Esophagus muscularis mucosa (tissue), 4 donors: ENCODE measurements at places on chromosomes 3 and 15. TPM values are rescaled to one million over a fixed set of nuclear protein-coding genes. Genes with fewer than 3 reads are reported as not detected.

- H3K4me1 ChIP-seq: no peaks in the 10 kb centered on the region
- H3K36me3 ChIP-seq: peaks cover 56% of the 10 kb centered on the region
- H3K4me3 ChIP-seq: no peak overlapping the region
- no peak overlapping the region for H3K27ac ChIP-seq
- DNase-seq: no peak
Observed at GRCh38 chr3:156705761-156706616, 31.6 kb downstream of the TIPARP start.

Gene CHCHD6
- total RNA-seq: 12.5 TPM

DNA sequence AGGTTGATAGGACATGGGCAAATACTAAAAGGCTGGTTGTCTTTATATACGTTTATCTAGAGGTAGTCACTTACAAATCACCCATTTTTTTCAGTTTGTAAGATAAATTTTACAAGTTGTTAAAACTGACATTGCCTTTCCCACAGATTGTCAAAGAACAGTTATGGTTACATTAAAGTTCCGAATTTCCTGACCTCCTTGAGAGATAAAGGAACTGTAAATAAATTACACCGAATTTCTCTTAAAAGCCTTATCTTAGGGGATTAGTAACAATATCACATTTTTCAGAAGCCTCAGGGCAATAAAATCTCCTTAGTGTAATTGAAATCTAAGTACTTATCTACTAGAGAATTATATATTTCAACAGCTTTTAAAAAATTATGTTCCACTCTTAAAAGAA lies 49.5 kb downstream of the ZPLD1 start:
- no peaks in the 10 kb centered on the region for H3K4me1 ChIP-seq
- H3K4me3 ChIP-seq: no peak overlapping the region
- no peaks in the 10 kb centered on the region for H3K36me3 ChIP-seq

Gene FAM174B
- total RNA-seq: 10.4 TPM

Gene CORO2B
- total RNA-seq: 5.8 TPM

DNA sequence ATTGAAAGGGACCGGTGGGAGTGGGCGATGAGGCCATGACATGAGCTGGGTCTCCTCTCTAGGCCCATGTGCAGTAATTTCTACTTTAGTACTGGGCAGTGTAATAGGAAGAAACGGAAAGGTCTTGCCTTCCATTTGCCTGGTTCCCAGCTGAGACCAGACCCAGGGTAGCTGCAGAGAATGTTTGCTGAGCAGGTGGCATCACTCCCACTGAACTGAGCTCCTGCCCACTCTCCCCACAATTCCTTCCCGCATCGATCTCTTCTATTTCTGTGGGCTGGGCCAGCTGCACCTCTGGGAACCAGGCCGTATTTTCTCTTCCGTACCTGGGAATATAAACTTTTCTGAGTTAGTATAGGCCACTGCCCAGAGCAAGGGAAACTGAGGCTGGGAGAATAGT lies 15.8 kb downstream of the ESYT3 start:
- no peaks in the 10 kb centered on the region for H3K27me3 ChIP-seq
- H3K36me3 ChIP-seq: no peaks in the 10 kb centered on the region
- no peak overlapping the region for H3K27ac ChIP-seq
- H3K4me3 ChIP-seq: no peak overlapping the region

GRCh38 chr15:91945385-91945784 lies 91.9 kb downstream of the SLCO3A1 start:
- H3K36me3 ChIP-seq: no peaks in the 10 kb centered on the region
- no peaks in the 10 kb centered on the region for H3K27me3 ChIP-seq
- H3K4me3 ChIP-seq: no peak overlapping the region
- peaks cover 60% of the 10 kb centered on the region for H3K4me1 ChIP-seq

- no peak overlapping the region for H3K4me3 ChIP-seq
- H3K27me3 ChIP-seq: no peaks in the 10 kb centered on the region
- H3K36me3 ChIP-seq: peaks cover 11% of the 10 kb centered on the region
- H3K27ac ChIP-seq: no peak overlapping the region
Observed at GRCh38 chr3:169085827-169086226, 577.7 kb downstream of the MECOM start.

DNA sequence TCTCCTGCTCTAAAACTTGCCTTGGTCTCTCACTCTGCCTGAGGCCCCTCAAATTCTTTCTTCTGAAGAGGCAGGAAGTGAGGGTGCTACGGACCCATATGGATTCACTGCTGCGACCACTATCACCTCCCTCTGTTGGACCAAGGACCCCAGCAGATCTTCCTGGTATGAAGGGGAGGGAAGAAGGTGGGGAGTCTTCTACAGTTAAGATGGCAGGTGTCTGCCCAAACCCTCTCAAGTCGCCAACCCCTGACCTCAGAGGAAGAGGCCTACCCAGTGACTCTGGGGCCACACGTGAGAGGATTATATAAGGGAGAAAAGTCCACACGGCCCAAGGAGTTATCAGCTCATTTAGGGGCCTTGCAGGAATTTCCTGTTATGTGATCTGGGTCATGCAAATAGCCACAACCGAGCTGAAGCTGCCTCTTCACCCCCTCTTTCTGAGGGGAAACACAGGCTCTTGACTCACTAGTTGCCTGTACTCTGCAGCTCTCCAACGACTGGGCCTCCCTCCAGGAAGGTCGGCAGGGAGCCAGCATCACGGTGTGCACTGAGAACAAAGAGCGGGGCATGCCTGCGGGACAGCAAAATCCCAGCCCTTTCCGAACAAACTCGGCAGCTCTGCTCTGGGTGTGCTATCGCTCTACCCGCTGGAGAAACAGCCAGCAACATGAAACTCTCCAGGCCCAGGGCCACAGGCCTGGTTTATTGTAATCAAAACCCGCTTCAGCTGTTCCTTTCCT lies 116.0 kb downstream of the XXYLT1 start:
- H3K27me3 ChIP-seq: no peaks in the 10 kb centered on the region
- H3K36me3 ChIP-seq: no peaks in the 10 kb centered on the region
- H3K27ac ChIP-seq: peak overlapping the region; percentile 86
- H3K4me1 ChIP-seq: peaks cover 62% of the 10 kb centered on the region

- H3K4me1 ChIP-seq: peaks cover 41% of the 10 kb centered on the region
- H3K36me3 ChIP-seq: no peaks in the 10 kb centered on the region
- no peak overlapping the region for H3K4me3 ChIP-seq
- H3K27me3 ChIP-seq: no peaks in the 10 kb centered on the region
- H3K27ac ChIP-seq: no peak overlapping the region
- DNase-seq: no peak
Observed at GRCh38 chr3:72337480-72337855, 510.8 kb downstream of the SHQ1 start.

Gene GOLGA6A
- total RNA-seq: not detected

GRCh38 chr3:40731445-40731844 lies 206.7 kb downstream of the ZNF621 start:
- no peak overlapping the region for H3K27ac ChIP-seq
- H3K4me3 ChIP-seq: no peak overlapping the region
- H3K27me3 ChIP-seq: no peaks in the 10 kb centered on the region
- DNase-seq: no peak

- H3K4me1 ChIP-seq: no peaks in the 10 kb centered on the region
- no peak overlapping the region for H3K27ac ChIP-seq
- H3K4me3 ChIP-seq: no peak overlapping the region
- no peak for DNase-seq
- no peaks in the 10 kb centered on the region for H3K27me3 ChIP-seq
- no peaks in the 10 kb centered on the region for H3K36me3 ChIP-seq
Observed at GRCh38 chr3:173709026-173709425, 311.5 kb downstream of the NLGN1 start.

Gene OR5H14
- total RNA-seq: not detected

DNA sequence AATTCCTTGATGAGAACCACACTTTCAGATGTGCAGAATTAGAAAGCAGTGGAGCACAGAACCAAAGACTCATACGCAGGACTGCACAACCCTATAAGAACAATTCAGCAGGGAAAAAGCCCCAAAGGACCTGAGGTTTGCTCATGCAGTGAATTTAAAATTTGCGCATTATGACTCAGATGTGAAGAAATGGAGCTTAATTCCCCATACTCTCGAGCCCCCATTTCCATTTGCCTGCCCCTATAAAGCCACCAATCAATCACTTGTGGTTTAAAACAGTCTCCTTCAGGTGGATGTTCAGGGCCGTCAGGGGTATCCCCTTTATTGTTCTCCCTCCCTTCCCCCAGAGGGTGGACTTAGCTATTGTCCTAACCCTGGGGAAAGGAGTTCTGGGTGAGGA lies 221.2 kb downstream of the IGSF11 start:
- H3K27ac ChIP-seq: no peak overlapping the region
- no peaks in the 10 kb centered on the region for H3K27me3 ChIP-seq
- no peak overlapping the region for H3K4me3 ChIP-seq
- no peaks in the 10 kb centered on the region for H3K4me1 ChIP-seq

Gene AP3B2
- 1.7 TPM for total RNA-seq

GRCh38 chr3:39434574-39434973 lies 28.1 kb downstream of the RPSA start:
- no peak for DNase-seq
- peaks cover 4% of the 10 kb centered on the region for H3K4me1 ChIP-seq
- no peak overlapping the region for H3K4me3 ChIP-seq
- H3K27me3 ChIP-seq: no peaks in the 10 kb centered on the region
- no peaks in the 10 kb centered on the region for H3K36me3 ChIP-seq

Gene SLC7A14
- total RNA-seq: 0.57 TPM

- H3K27ac ChIP-seq: peak overlapping the region; percentile 70
- H3K4me3 ChIP-seq: no peak overlapping the region
- H3K27me3 ChIP-seq: no peaks in the 10 kb centered on the region
- H3K36me3 ChIP-seq: no peaks in the 10 kb centered on the region
Observed at GRCh38 chr3:24390169-24391130, 104.2 kb downstream of the THRB start.

- H3K4me3 ChIP-seq: no peak overlapping the region
- no peak overlapping the region for H3K27ac ChIP-seq
- DNase-seq: no peak
- no peaks in the 10 kb centered on the region for H3K27me3 ChIP-seq
- H3K4me1 ChIP-seq: no peaks in the 10 kb centered on the region
Observed at GRCh38 chr3:182969853-182970252, 10.5 kb downstream of the DCUN1D1 start.

Gene PIGBOS1
- 11.8 TPM for total RNA-seq

DNA sequence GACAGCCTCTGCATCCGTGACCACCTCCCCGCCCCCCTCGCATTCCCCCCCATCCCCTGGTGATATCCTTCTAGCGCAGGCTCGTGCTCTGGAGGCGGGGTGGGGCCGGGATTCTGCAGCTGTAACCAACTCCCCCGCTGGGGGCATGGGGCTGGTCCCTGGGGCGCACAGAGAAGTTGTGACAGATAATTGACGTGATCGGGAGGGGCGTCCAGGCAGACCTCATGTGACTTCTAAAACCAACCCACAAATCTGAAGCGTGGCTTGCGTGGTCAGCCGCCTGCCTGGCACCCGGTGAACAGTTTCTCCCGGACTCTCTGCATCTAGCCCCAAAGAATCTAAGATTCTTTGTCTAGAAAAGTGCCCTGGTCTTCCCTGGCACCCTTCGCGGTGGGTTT lies 100.6 kb upstream of the IGF1R start:
- H3K4me1 ChIP-seq: peaks cover 19% of the 10 kb centered on the region
- H3K36me3 ChIP-seq: no peaks in the 10 kb centered on the region
- peak overlapping the region; percentile 71 for H3K4me3 ChIP-seq
- H3K27ac ChIP-seq: peak overlapping the region; percentile 90

DNA sequence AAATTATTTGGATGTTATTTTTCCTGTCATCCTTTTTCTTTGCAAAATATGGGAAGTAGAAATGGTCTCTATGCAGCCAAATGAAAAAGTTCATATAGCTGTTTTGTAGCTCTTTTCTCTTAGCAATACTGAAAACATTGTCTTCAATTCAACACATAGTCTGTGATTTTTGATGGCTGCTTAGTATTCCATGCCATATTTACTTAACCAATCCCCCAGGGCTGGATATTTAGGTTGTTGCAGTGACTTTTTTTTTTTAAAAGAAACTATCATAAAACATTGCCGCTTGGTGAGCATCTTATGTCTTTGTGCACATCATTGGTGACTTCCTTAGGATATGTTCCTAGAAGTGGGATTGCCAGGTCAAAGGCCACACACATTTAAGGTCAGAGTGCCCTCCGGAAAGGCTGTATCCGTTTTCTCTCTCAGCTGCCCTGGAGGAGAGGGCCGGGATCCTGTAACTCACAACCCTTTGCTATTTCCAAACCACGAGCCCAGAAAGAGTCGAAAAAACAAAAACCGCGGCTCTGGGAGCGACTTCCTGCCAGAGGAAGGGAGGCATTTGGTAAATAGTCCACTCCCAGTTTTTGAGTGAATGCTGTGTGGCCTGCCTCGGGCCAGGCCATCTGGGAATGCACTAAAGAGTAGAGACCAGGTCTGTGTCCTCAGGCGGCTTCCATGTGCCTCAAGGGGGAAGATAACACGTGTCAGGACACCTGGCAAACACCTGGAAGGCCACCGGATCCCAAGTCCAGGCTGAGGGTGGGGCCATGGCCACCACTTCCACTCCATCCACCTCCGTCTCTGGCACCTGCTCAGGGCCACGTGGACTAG lies 41.9 kb downstream of the SMAD6 start:
- no peak overlapping the region for H3K27ac ChIP-seq

GRCh38 chr15:51731549-51732267 lies 5.7 kb downstream of the LYSMD2 start:
- no peaks in the 10 kb centered on the region for H3K36me3 ChIP-seq
- H3K27ac ChIP-seq: peak overlapping the region; percentile 80
- H3K4me3 ChIP-seq: peak overlapping the region; percentile 31
- H3K4me1 ChIP-seq: peaks cover 55% of the 10 kb centered on the region
- no peaks in the 10 kb centered on the region for H3K27me3 ChIP-seq

DNA sequence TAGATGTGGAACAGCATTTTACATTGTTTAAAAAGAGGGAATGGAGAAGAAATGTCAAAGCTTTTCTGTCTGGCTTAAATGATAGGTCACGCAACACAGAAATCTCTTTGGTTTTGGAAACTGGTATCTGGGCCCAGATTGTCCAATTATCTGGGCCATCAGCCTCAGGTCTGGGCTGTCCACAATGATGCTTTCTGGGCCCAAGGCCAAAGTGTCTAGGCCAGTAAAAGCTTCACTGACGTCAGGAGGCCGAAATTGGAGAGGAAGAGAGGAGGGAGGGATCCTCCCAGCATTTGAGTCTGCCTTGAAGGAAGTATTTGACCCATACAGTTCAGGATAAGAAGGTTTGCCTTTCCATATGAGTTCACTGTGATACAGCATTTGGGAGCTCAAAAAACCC lies 60.7 kb upstream of the ALDH1A3 start:
- H3K27me3 ChIP-seq: no peaks in the 10 kb centered on the region
- no peaks in the 10 kb centered on the region for H3K4me1 ChIP-seq
- no peak for DNase-seq
- H3K36me3 ChIP-seq: no peaks in the 10 kb centered on the region
- H3K4me3 ChIP-seq: no peak overlapping the region
- no peak overlapping the region for H3K27ac ChIP-seq

- H3K36me3 ChIP-seq: no peaks in the 10 kb centered on the region
- no peak for DNase-seq
- H3K27me3 ChIP-seq: no peaks in the 10 kb centered on the region
- H3K4me1 ChIP-seq: no peaks in the 10 kb centered on the region
Observed at GRCh38 chr3:112871735-112872134, 25.1 kb upstream of the CD200R1L start.

Gene SAMD7
- not detected for total RNA-seq

Gene RPL32
- 837 TPM for total RNA-seq
